ENCODE measurements at places on chromosomes 3 and 15.

DNA sequence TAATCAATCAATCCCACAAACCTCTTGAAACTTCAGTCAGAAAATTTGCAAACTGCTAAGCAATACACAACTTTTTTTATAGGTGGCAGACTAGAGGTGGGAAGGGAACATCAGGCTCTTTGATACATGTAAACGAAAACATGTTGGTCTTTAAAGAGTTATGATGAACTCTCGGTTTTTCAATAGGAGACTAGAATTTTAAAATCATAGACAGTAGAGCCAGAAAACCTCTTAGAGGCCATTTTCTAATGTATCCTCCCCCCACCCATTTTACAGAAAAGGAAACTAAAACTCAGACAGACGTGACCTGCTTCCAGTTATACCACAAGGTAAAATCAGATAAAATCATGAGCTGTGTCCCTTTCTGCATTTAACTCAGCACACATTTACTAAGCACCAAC is 179.1 kb upstream of the LPP start:
- DNase-seq = no peak

DNA sequence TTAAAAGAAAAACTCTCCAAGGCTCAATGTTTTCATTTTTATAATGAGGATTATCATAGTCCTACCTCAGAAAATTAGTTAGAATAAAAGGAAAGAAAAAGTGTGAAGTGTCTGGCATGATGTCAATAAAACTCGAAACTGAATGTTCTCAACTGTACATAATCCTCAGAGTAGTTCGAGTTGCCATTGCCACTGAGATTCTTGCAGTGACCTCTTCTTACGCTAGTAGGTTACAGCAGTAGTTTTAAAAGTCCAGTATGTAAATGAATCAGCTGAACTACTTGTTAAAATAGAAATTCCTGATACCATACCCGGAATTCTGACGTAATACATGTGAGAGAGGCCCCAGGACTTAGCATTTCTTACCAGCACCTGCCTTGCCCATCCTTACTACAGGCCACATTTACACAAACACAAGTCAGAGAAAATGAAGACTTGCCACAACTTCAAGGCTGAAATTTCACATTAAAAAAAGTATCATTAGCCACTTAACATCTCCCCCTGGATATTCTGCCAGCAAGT is 502.6 kb downstream of the FGF12 start:
- no peak for DNase-seq

DNA sequence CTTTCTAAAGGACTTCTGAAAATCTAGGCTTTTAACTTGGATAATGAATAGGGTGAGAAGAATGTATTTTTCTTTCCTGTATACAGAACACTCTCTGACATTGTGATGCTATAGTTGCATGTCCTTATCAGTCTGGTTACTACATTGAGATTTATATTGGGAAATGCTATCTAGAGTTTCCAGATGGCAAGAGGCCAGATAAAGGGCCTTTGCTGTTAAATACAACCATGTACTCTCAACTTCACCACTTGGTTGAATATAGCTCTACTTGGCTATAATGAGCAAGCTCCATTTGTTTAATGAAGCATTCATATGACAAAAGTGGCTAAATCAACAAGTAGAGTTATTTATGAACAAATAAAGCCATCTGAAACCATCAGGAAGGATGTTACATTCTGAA is 91.0 kb downstream of the IGSF11 start:
- no peak for DNase-seq

DNA sequence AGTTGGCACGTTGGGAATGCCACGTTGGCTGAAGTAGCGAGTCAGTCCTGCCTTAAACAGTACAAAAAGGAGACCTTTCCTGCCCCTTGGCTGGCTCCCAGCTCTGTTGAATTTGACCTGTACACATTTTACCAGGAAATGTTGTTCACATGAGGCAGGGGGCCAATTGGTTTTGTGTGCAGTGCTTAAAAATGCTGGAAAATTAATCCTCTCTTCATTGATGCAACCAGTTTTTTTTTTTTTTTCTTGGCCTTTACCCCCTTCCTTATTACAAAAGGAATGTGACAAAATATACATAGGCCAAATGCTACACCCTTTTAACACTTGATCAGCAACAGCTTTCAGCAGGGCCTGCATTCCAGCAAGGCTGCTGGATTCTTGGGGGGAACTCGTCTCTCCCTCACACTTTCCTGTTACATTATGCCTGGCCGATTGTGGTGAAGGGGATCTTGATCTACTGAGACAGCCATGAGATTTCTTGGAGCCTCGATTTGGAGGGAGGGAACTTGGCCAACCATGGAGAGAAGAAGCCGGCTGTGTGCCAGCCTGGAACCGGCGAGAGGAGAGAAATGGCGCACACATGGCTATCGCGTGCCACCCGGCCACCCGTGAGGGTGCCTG is 93.1 kb downstream of the DNASE1L3 start:
- no peak for DNase-seq

- DNase-seq = no peak
Observed at GRCh38 chr3:62622553-62623174, 249.3 kb upstream of the FEZF2 start.

- DNase-seq = no peak
Observed at GRCh38 chr3:12437861-12438260, 46.4 kb upstream of the TSEN2 start.

GRCh38 chr3:44468572-44469520 is 8.6 kb downstream of the ZNF445 start:
- no peak for DNase-seq

DNA sequence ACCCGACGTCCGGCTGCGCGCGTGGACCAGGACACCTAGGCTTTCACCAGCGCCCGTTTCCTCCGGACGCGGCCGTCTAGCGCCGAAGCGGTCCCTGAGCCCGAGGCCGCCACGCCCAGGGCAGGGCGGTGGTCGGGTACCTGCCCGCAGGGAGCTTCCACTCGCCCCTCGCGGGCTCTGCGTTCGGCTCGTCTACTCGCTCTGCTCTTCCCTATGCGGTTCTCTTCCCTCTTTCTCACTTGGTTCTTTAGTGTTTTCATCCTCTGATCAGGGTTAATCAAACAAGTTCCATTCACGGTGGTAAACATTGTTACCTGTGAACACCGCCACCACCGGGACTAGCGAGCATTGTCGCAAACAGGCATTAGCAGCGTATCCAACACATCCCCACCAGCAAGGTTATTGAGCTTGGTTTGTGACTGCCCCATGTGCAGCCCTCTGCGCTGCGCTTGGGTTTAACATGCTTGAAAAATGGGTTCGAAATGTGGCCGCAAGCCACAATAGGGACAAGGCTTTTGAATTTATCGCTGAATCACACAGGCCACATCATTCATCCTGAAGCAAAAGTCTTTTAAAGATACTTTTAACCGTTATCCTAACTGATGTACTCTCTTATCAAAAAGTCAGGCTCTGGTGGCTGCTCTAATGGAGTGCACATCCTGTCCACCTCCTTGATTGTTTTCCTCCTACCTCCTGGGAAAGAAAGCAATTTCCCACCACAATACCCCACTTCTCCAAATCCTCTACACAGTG is 843 bp upstream of the CD47 start:
- DNase-seq = peak; percentile 76

- DNase-seq = no peak
Observed at GRCh38 chr15:87949575-87950223, 306.8 kb downstream of the NTRK3 start.

DNA sequence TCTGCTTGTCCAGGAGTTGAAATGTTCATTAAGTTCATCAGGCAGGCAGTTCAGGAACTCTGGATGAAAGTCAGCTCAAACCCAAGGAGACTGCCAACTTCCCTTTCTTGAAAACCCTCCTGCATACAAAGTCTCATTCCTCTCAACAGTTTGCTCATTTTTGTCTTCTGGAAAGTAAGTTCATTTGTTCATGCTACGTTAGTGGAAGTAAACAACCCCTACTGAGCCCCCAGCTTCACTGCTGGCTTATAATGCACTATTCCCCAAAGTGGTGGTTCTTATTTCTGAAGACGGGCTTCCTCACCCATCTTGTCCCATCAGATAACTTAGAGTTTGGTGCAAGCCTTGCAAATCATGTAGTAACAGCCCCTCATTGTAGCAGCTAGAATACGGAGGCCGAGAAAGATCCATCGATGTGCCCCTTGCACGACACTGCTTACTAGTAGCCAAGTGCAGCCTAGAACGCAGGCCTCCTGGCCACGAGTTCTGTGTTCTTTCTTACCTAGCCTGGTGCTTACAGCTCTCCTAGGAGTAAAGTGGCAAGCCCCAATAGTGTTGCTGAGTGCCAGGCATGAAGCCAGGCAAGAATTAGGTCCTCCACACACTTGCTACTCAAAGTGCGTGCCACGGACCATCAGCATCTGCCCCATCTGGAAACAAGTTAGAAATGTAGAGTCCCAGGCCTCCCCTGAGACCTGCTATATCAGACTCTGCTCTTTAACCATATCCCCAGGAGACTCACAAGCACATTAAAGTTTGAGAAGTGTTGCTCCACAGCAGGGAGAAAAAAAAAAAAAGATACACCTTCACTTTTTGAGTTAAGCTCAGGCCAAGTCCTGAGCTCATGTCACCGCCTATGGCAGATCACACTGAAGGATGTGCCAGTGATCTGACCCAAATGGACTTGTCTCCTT is 82.5 kb downstream of the RFTN1 start:
- DNase-seq = no peak

DNA sequence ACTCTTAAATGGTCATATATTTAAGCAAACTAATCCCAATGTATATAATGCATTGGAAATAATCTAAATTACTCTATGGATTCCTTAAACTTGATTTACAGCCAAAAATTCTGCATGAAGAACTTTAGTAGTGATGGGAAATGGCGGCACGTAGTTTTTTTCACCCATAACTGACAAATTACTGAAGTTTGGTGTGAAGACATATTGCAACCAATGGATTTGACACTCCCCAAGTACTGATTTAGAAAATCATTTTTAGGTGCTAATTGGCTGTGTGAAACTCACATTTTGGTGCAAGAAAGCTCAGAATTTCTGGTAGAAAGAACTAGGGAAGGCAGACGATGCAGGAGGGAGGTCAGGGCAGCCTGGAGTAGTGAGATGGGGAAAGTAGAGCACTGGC is 19.3 kb upstream of the TMEM108 start:
- no peak for DNase-seq

DNA sequence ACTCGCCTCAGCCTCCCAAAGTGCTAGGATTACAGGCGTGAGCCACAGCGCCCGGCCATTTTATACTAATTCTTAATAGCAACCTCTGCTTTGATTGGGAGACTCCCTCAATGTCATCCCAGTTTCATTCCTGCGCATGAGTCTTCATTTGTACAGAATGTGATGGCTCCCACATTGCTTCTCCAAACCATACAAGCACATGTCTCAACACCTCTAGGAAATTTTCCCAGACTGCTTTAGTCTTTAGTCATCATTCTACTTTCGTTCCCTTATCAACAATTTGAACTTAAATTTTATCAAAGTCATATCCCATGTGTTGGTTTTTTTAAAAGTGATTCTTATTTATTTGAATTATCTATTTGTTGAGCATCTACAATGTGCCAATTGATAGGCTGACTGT is 58.1 kb downstream of the SNX4 start:
- no peak for DNase-seq

DNA sequence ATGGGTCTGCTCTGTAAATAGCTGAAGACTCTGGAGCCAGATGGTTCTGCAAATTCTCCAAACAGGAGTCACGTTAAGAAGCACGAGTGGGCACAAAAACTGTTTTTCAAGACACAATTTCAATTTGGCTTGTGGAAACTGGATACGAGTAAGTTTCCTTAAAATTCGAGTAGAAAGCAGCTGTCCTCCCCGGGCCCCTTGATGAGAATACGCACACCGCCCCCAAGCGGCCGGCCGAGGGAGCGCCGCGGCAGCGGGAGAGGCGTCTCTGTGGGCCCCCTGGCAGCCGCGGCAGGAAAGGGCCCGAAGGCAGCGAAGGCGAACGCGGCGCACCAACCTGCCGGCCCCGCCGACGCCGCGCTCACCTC is 778 bp upstream of the THBS1 start:
- DNase-seq = peak; percentile 94

- DNase-seq = no peak
Observed at GRCh38 chr3:15452961-15453360, 25.6 kb downstream of the EAF1 start.

DNA sequence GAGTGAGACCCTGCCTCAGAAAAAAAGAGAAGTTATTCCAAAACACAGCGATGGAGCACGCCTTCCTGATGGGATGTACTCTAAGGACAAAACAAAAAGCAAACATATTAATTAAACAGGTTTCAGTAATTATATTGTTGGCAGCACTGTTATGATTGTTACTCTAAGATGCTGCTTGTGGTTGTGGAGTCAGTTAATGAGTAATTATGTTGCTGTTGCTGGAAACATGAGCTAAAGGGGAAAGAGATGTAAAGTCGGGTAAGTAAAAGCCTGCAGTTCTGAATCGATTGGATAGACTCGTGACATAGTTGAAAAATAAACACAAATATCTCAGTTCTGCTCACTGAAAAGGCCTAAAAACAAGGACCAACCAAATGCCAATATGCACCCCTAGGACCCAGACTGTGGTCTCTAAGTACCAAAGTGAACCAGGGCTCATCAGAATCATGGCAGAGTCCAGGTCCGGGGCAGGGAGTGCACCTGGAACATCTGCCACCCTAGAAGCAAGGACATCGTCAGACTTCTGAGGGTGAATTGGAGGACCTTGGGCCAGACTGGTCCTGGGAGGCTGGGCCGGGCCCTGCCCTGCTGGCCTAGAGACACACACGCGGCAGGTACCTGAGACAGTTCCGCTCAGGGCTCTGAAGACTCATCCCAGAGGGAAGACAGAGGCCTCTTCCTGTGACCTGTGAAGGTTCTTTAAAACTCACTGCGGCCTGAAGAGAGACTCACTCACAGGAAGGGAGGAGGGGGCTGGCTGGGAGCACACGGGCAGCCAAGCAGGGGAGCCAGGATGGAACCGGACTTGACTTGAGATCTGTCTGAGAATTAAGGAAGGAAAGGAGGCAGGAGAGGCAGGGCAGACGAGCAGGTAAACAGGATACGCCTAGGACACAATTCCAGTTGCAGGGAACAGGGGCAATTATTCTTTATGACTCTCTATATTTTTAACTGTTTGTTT is 140.5 kb downstream of the LRRK1 start:
- DNase-seq = peak; percentile 56

DNA sequence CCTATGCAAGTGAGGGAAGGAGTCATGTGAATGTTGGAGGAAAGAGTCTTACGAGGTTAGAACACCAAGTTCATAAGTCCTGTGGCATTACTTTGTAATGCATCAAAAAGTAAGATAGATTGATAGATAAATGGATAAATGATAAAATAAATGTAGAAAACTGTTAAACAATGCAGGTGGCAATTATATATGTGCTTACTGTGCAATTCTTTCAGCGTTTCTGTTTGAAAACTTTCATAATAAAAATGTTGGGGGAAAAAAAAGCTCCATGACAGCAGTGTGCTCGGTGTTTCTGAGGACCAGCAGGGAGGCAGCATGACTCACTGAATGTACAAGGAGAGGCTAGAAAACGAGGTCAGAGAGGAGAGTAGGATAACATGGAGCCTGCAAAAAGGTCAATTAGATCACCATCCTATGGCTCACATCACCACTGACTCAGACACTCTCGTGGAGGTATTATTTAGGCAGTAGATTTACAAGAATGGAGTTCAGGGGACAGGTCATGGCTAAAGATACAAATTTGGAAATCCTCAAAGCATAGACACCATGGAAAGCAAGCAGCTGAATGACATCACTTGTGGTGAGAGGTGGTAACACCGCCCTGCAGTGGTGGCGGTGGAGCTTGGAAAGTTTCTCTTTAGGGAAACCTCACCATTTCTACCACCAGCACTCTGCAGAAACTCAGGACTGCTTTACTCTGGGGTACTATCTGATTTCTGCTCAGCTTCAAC is 219.8 kb downstream of the CTNNB1 start:
- DNase-seq = no peak

Data from coronary artery (tissue), 2 donors.